Adrenal gland (tissue), 19 donors: ENCODE measurements at places on chromosomes 2 and 18. TPM values are rescaled to one million over a fixed set of nuclear protein-coding genes. Genes with fewer than 3 reads are reported as not detected.
A peak's percentile ranks its signal among the peaks of the same experiment; 100 is the strongest.

Gene R3HDM1
- total RNA-seq: 26.3 TPM

Gene AKAIN1
- 0.84 TPM for total RNA-seq

Gene HDHD2
- 71.4 TPM for total RNA-seq

Gene TLX2
- total RNA-seq: 0.46 TPM

DNA sequence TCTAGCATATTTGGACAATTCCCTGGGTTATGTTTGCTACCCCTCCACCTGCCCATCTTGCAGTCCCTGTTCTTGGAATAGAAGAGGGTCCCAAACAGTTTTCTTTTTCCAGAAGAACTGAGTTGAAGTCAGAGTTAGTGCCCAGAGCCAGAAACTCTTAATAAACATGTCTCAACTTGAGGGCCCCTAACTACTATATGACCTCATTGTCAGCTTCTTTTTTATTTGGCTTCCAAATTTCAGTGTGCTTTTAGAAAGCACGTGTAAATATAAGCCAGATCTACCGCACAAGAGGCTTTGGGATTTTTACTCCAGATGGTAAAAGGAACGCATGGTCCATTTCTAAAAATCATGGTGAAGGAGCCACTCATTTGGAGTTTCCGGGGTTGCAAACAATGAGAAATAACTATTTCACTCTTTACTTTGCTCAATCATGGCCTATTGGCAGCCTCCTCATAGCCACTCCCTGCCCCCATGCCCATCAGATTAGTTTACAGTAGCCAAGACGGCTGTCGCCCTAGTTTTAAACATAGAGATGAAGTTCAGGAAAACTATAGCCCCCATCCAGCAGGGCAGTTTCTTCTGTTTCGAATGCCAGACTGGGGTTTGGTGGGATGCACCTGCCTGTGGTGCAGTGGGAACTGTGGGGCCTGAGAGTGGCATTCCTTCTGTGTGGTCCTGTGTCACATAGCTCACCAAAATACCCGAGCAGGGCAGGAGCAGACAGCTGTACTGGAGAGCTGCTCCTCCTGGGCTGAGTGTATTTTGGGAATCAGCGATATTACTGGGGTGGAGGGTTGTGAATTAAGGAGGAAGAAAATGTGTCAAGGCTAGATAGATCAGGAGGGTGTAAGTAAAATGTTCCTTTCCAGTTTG is 1.7 kb downstream of the MAPRE3 start:
- H3K4me1 ChIP-seq: peaks cover 3% of the 10 kb centered on the region
- no peaks in the 10 kb centered on the region for H3K27me3 ChIP-seq
- no peak for DNase-seq
- no peak overlapping the region for H3K27ac ChIP-seq
- no peaks in the 10 kb centered on the region for H3K36me3 ChIP-seq
- H3K4me3 ChIP-seq: no peak overlapping the region

DNA sequence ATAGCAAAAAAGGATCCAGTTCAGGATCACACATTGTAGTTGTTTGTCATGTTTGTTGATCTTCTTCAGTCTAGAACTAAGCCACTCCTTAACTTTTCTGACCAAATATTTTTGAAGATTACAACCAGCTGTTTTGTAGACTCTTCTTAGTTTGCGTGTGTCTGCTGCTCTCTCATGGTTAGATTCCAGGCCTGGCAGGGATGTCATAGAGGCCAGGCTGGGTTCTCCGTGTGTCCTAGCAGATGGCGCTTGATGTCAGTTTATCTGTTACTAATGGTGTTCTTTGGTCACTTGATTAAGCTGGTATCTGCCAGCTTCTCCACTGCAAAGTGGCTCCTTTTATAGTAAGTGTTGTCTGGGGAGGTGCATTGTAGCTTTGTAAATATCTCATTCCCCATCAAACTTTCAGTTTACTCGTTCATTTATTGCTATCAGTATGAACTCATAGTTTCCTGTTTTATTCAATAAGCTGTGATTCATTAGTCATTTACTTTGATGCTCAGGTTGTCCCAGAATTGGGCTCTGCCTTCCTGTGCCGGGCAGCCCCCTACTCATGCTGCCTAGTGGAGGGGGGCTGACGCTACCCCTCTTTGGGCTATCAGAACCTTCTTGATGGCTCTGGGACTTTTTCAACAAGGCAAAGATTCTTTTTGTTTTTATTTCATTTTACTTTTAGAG is 42.1 kb downstream of the GRHL1 start:
- DNase-seq: no peak
- no peak overlapping the region for H3K27ac ChIP-seq
- H3K36me3 ChIP-seq: no peaks in the 10 kb centered on the region
- H3K4me3 ChIP-seq: no peak overlapping the region
- H3K27me3 ChIP-seq: no peaks in the 10 kb centered on the region

GRCh38 chr2:204880928-204881327 is 335.7 kb downstream of the PARD3B start:
- H3K4me1 ChIP-seq: no peaks in the 10 kb centered on the region
- H3K27ac ChIP-seq: no peak overlapping the region
- no peaks in the 10 kb centered on the region for H3K27me3 ChIP-seq
- no peak overlapping the region for H3K4me3 ChIP-seq
- no peaks in the 10 kb centered on the region for H3K36me3 ChIP-seq
- no peak for DNase-seq

GRCh38 chr2:17600556-17601204 is 60.2 kb downstream of the VSNL1 start:
- no peaks in the 10 kb centered on the region for H3K36me3 ChIP-seq
- no peaks in the 10 kb centered on the region for H3K27me3 ChIP-seq
- H3K4me3 ChIP-seq: no peak overlapping the region
- no peak for DNase-seq

- H3K36me3 ChIP-seq: no peaks in the 10 kb centered on the region
- H3K4me1 ChIP-seq: no peaks in the 10 kb centered on the region
- no peak for DNase-seq
- no peaks in the 10 kb centered on the region for H3K27me3 ChIP-seq
Measured at GRCh38 chr2:113791697-113792590, 35.5 kb upstream of the SLC35F5 start.

GRCh38 chr2:258933-259332 is 4.9 kb downstream of the SH3YL1 start:
- H3K4me3 ChIP-seq: no peak overlapping the region
- peaks cover 6% of the 10 kb centered on the region for H3K4me1 ChIP-seq
- no peaks in the 10 kb centered on the region for H3K27me3 ChIP-seq
- H3K27ac ChIP-seq: no peak overlapping the region
- no peaks in the 10 kb centered on the region for H3K36me3 ChIP-seq

DNA sequence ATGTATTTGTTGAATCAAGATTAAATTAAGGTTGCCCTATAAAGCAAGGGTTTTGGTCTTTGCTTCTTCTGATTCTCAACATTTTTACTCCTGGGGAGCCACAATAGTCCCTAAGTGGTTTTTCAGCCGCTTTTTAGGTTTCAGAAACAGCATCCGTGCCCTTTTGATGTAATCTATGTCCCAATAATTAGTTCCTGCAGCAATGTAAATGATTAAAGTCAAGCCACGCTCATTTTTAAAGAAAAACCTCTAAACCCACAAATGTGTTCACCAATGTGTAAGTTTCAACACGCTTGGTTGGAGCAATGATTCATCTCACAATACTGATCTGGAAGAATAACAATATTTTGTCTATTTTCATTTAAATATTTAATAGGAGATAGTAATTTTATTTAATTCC is 5.6 kb downstream of the ARL4C start:
- peaks cover 6% of the 10 kb centered on the region for H3K27me3 ChIP-seq
- no peak for DNase-seq
- no peak overlapping the region for H3K27ac ChIP-seq

DNA sequence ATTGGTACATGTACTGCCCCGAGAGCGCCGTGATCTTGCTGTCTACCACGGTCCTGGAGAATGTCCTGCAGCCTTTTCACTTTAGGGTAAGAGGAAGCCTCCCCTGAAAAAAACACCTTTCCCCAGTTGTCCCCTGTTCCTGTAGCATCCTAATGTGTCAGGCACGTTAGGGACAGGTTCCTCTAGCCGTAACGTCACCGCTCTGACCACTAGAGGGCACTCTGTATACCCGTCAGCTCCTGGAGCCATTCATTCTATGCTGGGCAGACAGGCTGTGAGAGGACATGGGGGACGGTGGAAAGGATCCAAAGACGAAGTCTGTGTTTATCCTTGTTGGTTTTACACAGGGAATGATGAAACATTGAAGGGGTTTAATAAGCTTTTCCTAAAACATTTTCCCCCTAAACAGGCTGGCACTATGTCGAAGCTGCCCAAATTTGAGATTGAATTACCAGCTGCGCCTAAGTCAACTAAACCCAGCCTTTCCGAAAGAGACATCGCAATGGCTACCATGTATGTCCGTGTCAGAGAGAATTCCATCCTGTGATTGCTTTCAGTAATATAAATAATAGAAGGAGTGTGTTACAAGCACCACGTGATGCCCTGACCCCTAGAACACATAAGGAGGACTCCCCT is 12.7 kb downstream of the RMC1 start:
- DNase-seq: peak; percentile 91
- H3K4me3 ChIP-seq: no peak overlapping the region
- no peaks in the 10 kb centered on the region for H3K27me3 ChIP-seq
- no peaks in the 10 kb centered on the region for H3K36me3 ChIP-seq
- H3K27ac ChIP-seq: peak overlapping the region; percentile 4

DNA sequence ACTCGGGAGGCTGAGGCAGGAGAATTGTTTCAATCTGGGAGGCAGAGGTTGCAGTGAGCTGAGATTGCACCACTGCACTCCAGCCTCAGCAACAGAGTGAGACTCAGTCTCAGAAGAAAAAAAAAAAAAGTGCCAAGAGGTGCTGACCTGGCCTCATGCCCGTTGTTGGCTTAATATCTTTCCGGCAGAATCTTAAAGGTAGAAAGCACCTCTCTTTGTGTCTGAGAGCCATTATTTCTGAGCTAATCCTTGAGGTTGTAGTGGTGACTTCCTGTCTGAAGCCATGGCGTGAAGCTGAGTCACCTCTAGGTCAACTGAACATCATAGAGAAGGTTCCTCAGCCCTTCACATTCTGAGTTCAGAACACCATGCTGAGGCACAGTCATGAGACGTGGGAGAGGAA is 60.4 kb downstream of the WDSUB1 start:
- no peaks in the 10 kb centered on the region for H3K4me1 ChIP-seq
- H3K27ac ChIP-seq: peak overlapping the region; percentile 30
- DNase-seq: no peak
- H3K4me3 ChIP-seq: no peak overlapping the region
- no peaks in the 10 kb centered on the region for H3K27me3 ChIP-seq

- peak; percentile 24 for DNase-seq
- H3K4me1 ChIP-seq: peaks cover 41% of the 10 kb centered on the region
Measured at GRCh38 chr2:26609205-26609631, 31.9 kb downstream of the CIB4 start.

DNA sequence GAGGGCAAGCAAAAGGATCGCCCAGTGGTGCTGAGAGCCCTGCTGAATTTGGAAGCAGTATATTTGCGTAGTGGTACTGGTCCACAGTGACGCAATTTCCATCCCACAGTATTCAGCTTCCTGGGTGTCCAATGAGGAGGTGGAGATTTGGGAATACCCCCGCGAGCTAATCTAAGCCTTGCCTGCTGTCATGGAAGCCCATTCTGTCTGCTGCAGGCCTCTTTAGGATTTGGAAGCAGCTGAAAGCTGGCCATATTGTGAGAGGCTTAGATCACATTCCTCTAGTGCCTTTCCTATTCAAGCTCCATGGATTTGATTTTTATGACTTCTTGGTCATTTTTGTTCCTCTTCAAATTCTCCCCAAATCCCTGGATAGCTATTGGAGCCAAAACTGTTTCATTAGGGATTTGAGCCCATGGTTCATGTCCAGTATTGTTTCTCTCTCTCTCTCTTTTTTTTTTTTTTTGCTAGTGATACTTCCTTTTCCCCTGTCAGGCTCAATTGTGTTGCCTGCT is 22.3 kb upstream of the DYNC2LI1 start:
- no peaks in the 10 kb centered on the region for H3K36me3 ChIP-seq
- H3K27ac ChIP-seq: no peak overlapping the region
- no peaks in the 10 kb centered on the region for H3K27me3 ChIP-seq
- no peak for DNase-seq
- no peaks in the 10 kb centered on the region for H3K4me1 ChIP-seq

DNA sequence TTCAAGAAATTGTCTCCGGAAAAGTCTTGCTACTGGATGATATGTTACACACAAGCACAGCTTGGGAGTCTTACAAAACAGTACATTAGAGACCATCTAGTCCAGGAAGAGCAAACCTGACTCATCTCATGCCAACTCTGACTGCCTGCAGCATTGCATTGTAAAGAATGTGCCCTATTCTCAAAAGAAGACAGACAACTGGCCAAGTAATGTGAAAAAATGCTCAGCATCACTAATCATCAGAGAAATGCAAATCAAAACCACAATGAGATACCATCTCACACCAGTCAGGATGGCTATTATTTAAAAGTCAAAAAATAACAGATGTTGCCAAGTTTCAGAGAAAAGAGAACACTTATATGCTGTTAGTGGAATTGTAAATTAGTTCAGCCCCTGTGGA is 42.7 kb upstream of the GORASP2 start:
- no peaks in the 10 kb centered on the region for H3K27me3 ChIP-seq
- no peak overlapping the region for H3K27ac ChIP-seq
- H3K4me3 ChIP-seq: no peak overlapping the region
- no peaks in the 10 kb centered on the region for H3K36me3 ChIP-seq
- no peak for DNase-seq

DNA sequence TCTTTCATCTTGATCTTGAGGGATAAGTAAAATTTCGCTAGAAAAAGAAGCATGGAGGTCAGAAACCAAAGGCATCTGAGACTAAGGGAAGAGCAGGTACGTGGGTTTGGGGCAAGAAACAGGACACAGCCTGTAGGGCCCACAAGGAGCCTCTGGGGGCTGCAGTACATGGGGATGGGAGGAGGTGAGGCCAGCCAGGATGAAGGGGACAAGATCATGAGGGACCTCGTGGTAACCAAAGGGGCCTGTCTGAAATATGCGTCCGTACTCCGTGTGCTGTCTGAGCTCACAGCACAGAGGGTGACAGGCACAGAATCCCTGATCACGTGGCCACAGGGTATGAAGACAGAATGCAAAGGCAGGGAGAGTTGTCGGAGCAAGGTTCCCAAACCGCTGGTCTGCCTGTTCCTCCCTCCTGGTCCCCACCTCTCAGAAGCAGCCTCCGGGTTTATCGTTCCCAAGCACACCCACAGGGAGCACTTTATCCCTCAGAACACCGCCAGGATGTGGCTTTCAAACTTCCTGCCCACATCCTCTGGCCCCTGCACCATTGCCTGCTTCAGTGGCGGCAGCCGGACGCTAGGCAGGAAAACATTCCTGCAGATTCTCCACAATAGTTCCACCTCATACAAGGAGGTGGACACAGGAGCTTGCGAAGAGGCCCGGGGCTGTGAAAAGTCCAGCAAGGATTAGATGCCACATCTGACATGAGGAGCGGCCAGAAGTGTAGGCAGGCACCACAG is 12.0 kb downstream of the TMEM163 start:
- no peaks in the 10 kb centered on the region for H3K4me1 ChIP-seq
- no peaks in the 10 kb centered on the region for H3K27me3 ChIP-seq
- H3K36me3 ChIP-seq: no peaks in the 10 kb centered on the region
- no peak overlapping the region for H3K4me3 ChIP-seq
- DNase-seq: no peak
- no peak overlapping the region for H3K27ac ChIP-seq

GRCh38 chr2:190090148-190090547 is 27.6 kb upstream of the MSTN start:
- H3K4me3 ChIP-seq: no peak overlapping the region
- no peak for DNase-seq
- H3K27ac ChIP-seq: no peak overlapping the region
- H3K27me3 ChIP-seq: no peaks in the 10 kb centered on the region

- no peak for DNase-seq
- no peaks in the 10 kb centered on the region for H3K36me3 ChIP-seq
- no peak overlapping the region for H3K27ac ChIP-seq
- no peaks in the 10 kb centered on the region for H3K27me3 ChIP-seq
- no peaks in the 10 kb centered on the region for H3K4me1 ChIP-seq
Measured at GRCh38 chr2:239811806-239812560, 213.2 kb downstream of the NDUFA10 start.

GRCh38 chr2:113015655-113016054 is 10.4 kb downstream of the IL36A start:
- H3K27ac ChIP-seq: no peak overlapping the region
- no peak overlapping the region for H3K4me3 ChIP-seq
- DNase-seq: no peak
- H3K27me3 ChIP-seq: peaks cover 6% of the 10 kb centered on the region
- no peaks in the 10 kb centered on the region for H3K4me1 ChIP-seq
